ENCODE measurements at places on chromosomes 2 and 18. TPM values are rescaled to one million over a fixed set of nuclear protein-coding genes. Genes with fewer than 3 reads are reported as not detected.

The VSNL1 gene
- 9.9 TPM for total RNA-seq

The KCNJ13 gene
- total RNA-seq: not detected

The UGT1A5 gene
- total RNA-seq: not detected

- no peak overlapping the region for H3K4me3 ChIP-seq
- H3K4me1 ChIP-seq: peaks cover 2% of the 10 kb centered on the region
- H3K27ac ChIP-seq: no peak overlapping the region
- H3K36me3 ChIP-seq: no peaks in the 10 kb centered on the region
These were observed 465.7 kb upstream of the NRP2 start for GRCh38 chr2:205216580-205216979.

- no peaks in the 10 kb centered on the region for H3K27me3 ChIP-seq
- DNase-seq: no peak
- H3K27ac ChIP-seq: no peak overlapping the region
- no peaks in the 10 kb centered on the region for H3K4me1 ChIP-seq
These were observed 79.3 kb downstream of the CLHC1 start for GRCh38 chr2:55152475-55153412.

DNA sequence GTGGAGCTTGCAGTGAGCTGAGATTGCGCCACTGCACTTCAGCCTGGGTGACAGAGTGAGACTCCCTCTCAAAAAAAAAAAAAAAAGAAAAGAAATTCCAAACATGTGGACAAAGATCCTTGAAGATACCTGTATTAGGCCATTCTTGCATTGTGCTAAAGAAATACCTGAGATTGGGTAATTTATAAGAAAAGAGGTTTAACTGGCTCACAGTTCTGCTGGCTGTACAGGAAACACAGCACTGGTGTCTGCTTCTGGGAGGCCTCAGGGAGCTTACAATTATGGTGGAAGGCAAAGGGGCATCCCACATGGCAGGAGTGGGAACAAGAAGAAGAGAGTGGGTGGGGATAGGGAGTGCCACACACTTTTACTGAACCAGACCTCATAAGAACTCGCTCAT lies 140.1 kb downstream of the SS18 start:
- no peaks in the 10 kb centered on the region for H3K27me3 ChIP-seq
- no peak for DNase-seq
- no peak overlapping the region for H3K27ac ChIP-seq
- no peaks in the 10 kb centered on the region for H3K4me1 ChIP-seq

DNA sequence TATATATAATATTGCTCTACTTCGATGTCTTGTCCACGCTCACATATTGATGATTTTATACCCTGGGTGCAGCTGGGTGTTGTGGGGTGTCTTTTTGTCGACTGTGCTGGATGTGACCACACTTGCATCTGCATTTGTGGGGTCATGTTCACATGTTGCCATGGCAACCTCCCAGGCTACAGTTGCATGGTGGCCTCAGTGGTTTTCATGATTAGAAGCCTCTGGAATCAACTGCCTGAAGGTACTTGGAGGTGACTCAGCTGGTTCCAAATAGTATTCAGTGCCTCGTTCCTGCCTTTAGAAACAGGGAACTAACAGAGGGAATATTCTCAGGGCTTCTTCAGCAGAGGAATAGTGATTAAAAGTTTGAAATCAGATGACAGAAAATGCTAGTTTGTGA lies 166.3 kb upstream of the NYAP2 start:
- no peak overlapping the region for H3K4me3 ChIP-seq
- H3K27ac ChIP-seq: no peak overlapping the region
- H3K36me3 ChIP-seq: no peaks in the 10 kb centered on the region
- DNase-seq: no peak

DNA sequence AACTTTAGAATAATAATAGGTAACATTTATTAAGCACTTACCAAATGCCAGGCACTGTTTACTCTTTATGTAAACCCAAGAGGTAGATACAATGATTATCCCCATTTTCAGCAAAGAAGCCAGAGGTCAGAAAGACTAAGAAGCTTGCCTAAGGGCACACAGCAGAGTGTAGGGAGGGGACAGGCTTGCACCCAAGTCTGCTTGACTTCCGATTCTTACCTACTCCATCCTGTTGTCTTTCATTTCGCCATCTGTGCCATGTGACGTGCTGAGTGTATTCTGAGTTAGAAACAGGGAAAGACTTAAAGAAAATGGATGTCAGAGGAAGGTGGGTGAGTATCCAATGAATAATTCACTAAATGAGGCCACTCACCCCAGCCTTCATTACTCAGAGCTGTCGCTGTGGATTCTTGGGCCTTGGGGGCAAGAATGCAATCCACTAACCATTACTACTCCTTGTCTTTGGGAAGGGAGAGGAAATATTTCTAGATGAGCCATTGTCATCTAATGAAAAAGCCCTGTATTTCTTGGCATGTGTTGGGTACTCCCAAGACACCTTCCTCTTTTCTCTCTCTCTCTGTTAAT lies 76.4 kb upstream of the BCL11A start:
- no peak overlapping the region for H3K4me3 ChIP-seq
- H3K4me1 ChIP-seq: no peaks in the 10 kb centered on the region
- no peaks in the 10 kb centered on the region for H3K27me3 ChIP-seq
- H3K27ac ChIP-seq: no peak overlapping the region
- no peak for DNase-seq

DNA sequence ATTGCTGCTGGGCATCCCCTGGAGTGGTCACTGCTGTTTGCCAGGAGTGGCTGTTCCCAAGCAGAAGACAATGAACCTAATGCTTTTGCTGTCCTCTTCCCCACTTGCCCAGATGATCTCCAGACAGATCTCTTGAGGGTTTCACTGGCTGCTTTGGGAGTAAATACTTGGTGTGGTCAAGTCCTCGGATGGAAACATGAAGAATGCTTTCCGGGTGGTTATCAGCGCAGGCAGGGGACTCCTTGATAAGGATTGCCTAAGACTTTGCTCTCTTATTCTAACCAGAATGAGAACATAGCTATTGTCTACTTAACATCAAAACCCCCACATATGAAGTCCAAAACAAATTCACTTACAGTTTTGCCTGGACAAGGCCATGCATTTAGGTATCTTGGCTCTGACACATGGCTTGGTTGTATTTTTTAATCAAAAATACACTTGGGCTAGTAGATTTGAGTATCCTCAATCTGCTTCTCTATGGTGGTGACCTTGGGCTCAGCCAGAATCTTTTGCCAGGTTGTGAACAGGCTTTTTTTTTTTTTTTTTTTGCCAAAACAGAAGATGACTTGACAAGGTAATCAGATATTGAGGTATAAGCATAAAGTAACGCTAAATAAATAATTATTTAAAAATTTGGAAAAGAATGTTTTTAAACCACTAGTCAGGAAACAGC lies 34.8 kb upstream of the MYO3B start:
- DNase-seq: no peak
- H3K27ac ChIP-seq: no peak overlapping the region
- H3K27me3 ChIP-seq: no peaks in the 10 kb centered on the region
- no peaks in the 10 kb centered on the region for H3K4me1 ChIP-seq
- no peak overlapping the region for H3K4me3 ChIP-seq
- H3K36me3 ChIP-seq: peaks cover 5% of the 10 kb centered on the region

DNA sequence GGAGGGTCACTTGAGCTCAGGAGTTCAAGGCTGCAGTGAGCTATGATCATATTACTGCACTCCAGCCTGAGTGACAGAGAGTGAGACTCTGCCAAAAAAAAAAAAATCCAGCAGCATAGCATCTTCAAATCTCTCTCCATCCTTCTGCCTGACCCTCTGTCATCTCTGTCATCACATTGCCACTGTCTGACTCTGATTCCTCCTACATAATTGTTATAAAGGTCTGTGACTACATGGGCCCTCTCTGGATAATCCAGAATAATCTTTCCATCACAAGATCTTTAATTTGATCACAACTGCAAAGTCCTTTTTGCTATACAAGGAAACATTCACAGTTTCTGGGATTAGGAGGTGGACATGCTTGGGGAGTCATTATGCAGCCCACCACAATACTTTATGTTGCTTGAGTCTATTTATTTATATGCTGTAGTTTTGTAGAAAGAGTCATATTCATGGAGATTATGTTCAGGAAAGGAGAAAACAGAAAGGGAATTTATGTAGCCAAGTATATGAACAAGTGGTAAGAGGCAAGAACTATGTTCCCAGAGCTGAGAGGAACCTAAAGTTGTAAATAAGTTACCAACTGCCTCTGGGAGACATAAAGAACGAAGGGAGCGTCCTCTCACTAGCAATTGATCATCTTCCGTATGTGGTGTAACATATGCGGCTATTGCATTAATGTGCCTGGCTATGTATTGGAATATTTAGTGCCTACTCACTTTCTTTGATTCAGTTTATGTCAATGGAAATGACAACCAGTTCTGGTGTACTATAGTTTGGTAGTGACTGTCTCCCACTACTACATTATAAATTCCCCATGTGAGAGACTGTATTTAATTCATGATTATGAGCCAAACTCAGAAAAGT lies 21.5 kb downstream of the RND3 start:
- H3K27me3 ChIP-seq: no peaks in the 10 kb centered on the region
- H3K27ac ChIP-seq: no peak overlapping the region
- DNase-seq: no peak
- H3K4me3 ChIP-seq: no peak overlapping the region
- peaks cover 15% of the 10 kb centered on the region for H3K36me3 ChIP-seq

- H3K4me1 ChIP-seq: no peaks in the 10 kb centered on the region
- no peaks in the 10 kb centered on the region for H3K27me3 ChIP-seq
- DNase-seq: no peak
- H3K4me3 ChIP-seq: no peak overlapping the region
- H3K36me3 ChIP-seq: no peaks in the 10 kb centered on the region
- no peak overlapping the region for H3K27ac ChIP-seq
These were observed 1432.2 kb downstream of the LRP1B start for GRCh38 chr2:140698636-140699035.
